ENCODE measurements at places on chromosomes 12 and 14. TPM values are rescaled to one million over a fixed set of nuclear protein-coding genes. Genes with fewer than 3 reads are reported as not detected.

HAL gene
- total RNA-seq = 1.5 TPM

SLC38A6 gene
- total RNA-seq = 1.8 TPM

TMEM30B gene
- total RNA-seq = 21.5 TPM

KERA gene
- total RNA-seq = not detected

HIP1R gene
- total RNA-seq = 98.7 TPM

PROX2 gene
- total RNA-seq = not detected

TMEM63C gene
- total RNA-seq = 0.11 TPM

KRT74 gene
- total RNA-seq = not detected

SNRPF gene
- total RNA-seq = not detected

ABCC9 gene
- total RNA-seq = 19.8 TPM

LRP1-AS gene
- not detected for total RNA-seq

KRT8 gene
- 54.3 TPM for total RNA-seq

ERBB3 gene
- total RNA-seq = 3.2 TPM

DCP1B gene
- 23.3 TPM for total RNA-seq
